ENCODE measurements at places on chromosomes 12 and 14.

- DNase-seq = no peak
Measured at GRCh38 chr14:54715811-54716210, 148.9 kb downstream of the SAMD4A start.

- DNase-seq = peak; percentile 63
Measured at GRCh38 chr12:91250273-91250665, 67.7 kb upstream of the DCN start.

GRCh38 chr12:28237423-28237822 lies 47.2 kb downstream of the CCDC91 start:
- DNase-seq = no peak

- no peak for DNase-seq
Measured at GRCh38 chr12:24228371-24228770, 278.9 kb upstream of the SOX5 start.

- DNase-seq = peak; percentile 47
Measured at GRCh38 chr14:51676549-51676948, 24.8 kb downstream of the FRMD6 start.

DNA sequence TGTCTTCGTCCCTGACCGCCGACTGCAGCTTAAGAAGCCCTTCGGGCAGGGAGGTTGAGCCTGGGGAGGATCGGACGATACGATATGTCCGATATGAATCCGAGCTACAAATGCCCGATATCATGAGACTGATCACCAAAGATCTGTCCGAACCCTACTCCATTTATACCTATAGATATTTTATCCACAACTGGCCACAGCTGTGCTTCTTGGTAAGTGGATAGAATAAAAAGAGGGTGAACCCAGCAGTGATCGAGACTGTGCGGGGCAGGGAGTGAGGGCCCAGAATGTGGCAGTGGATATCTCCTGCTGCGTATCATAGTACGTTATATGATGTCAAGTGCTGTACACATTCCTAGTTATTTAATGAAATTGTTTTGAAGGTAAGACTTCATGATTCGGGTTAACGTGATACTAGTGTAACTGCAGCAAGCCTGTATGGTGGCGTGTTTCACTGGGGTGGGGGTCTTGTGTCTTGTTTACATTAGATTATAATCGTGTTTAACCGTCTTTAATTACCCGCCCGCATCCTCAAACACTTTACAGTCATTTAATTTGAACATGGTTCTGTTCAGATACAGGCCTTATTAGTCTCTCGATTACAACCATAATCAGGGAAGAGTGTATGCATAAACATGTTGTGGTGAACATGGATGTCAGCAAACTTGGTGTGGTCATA lies 1.3 kb downstream of the NAA30 start:
- peak; percentile 13 for DNase-seq

DNA sequence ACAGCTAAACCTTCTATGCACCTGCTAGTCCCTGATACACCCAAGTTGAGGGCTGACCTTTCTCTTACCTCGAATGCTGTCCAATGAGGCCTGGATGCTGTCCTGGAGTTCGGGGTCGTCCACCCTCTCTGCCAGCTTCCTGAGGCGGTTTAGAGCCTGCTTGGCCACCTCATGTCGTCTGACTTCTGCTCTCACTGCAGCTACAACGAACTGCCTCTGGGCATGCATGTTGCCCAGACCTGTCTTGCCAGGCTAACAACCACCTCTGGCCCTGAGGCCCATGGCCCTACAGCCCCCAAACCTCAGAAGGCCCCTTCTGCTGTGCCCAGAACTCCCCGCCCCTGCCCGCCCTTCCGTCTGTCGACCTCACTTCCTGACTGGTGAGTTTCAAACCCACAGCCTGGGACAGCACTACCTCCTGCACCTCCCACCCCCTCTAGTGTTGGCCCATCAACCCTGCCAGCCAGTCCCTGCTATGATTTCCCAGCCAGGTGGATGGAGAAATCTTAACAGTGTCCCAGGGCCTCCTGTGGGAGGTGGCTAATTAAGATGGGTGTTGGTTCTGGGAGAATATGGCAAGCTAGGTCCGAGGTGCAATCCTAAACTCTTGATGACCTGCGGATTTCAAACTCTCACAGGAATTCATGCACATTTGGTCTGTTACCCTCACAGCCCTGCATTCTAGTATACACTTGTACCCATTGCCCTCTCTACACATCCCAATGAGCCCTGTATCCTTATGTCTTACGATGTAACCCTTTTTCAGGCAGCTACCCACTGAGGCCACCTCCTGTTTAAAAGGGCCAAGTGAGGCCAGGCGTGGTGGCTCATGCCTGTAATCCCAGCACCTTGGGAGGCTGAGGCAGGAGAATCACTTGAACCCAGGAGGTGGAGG lies 2.7 kb upstream of the TSPAN31 start:
- no peak for DNase-seq

DNA sequence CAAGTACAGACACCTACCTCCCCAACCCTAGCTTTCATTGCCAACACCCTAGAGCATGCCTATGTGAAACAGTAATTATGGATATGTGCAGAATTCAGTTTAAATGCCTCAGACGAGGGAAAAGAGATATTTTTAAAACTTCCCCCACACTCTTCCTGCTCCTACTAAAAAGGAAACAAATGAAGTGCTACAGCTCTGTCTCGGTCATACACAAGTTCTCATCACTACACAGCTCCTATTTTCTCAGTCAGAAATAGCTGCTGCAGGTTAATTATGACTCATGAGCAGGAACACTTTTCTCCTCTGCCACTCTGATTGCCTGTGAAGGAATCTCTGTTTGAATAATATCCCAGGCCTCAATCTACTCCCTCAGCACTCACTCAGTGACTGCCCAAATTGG lies 703.6 kb upstream of the FLRT2 start:
- no peak for DNase-seq

DNA sequence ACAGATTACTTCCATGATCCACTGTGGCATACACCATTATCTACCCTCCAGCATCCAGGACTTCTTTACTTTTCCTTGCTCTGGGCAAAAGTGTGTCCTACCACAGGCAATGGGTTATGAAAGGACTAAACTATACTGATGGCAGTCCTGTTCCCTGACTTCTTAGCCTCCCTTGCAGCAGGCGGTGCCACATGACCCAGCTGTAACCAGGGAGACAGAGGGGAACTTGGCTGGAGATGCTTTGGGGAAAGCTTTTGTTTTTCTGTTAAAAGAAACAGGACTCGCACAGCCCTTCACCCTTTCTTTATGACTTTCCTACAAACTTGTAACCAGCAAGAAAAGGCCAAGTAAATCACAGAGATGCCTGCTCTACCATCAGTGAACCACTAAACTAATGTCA lies 394.4 kb downstream of the PCNX1 start:
- DNase-seq = no peak

DNA sequence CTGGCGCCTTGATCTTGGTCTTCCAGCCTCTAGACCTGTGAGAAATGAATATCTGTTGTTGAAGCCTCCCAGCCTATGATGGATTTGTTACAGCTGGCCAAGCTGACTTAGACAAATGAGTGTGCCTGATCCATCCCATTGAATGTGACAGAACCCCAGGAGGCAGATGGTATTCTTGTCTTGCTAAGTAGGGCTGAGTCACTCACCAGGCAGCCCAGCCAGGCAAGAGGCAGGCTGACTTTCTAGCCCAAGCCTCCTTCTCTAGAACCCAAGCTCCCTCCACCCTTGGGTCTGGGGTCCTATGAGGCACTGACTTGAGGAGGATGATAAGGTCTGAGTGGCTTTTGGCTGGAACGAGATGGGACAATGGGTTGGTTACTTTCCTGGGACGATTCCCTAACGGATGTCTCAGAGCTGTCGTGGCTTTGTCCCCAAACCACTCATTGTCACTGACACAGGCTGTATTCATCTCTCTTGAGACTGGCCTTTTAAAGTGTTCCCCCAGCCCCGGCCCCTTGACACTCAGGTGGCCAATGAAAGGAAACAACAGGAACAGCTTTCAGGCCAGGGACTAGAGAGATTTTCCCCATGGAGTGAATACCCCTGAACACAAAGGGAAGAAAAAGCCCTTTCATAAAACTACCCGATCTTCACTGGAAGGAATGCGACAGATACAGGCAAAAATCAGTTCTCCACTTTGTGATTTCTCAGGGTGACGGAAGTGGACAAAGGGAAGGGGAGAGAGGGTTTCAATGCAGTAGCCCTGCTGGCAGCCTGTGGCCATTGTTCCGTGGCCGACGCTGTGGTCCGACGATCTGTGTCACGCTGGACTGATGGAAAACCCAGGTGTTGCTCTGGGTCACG lies 264.2 kb downstream of the AACS start:
- DNase-seq = no peak

DNA sequence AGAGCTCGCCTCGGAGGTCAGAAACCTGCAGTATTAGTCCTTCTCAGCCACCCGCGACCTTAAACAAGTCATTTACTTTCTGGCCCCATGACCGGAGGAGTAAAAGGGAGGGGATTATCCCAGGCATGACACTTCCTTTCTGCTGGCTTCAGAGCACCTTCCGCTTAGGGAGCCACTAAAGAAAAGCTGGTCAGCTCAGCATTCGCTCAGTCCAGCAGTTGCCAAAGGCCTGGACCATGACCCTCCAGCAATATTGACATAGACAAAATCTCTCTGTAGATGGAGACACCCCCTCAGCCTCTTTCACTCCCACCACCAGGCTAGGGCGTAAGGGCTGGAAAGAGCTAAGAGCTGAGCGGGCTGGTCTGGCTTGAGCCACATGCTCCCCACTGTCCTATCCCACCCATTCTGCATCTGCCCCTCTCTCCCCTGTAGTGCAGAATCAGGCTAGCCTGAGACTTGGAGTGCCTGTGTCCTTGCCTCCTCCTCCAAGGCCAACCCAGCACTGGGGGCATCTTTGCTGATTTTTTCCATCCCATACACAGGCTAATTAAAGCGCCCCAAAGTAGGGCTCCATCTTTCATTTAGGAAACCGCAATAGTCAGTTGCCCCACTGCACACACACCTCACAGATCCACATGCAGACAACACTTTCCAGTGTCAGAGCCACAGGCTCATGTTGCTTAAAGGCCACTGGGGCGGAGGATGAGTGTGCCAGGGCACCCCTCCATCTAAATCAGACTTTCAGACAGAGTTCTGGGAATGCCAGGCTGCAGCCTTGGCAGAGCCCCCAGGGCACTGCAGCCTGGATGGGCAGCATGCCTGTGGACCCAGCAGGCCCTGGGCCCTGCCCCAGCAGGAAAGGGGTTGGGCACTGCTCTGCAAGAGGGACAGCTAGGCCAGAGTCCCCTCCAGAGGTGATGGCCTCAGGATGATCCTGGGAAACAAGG lies 4.0 kb upstream of the CPNE6 start:
- DNase-seq = no peak

GRCh38 chr12:99267038-99267437 lies 380.5 kb upstream of the GARIN6 start:
- DNase-seq = no peak

DNA sequence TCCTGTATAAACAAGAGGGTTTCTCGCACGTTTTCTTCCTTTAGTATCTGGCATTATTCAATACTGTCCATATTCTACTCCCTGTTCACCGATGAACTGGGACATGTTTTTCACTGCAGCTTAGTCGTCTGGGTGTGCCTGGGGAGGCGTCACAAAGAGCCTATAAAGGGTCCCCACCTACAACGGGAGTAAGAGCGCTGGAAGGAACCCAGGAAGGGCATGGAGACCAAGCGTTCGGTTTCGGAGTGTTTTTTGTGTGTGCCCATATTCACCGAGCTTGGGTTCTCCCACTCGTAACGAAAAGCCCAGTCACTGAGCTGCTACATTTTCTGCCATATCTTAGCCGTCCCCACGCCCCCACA lies 592 bp upstream of the USP15 start:
- no peak for DNase-seq

DNA sequence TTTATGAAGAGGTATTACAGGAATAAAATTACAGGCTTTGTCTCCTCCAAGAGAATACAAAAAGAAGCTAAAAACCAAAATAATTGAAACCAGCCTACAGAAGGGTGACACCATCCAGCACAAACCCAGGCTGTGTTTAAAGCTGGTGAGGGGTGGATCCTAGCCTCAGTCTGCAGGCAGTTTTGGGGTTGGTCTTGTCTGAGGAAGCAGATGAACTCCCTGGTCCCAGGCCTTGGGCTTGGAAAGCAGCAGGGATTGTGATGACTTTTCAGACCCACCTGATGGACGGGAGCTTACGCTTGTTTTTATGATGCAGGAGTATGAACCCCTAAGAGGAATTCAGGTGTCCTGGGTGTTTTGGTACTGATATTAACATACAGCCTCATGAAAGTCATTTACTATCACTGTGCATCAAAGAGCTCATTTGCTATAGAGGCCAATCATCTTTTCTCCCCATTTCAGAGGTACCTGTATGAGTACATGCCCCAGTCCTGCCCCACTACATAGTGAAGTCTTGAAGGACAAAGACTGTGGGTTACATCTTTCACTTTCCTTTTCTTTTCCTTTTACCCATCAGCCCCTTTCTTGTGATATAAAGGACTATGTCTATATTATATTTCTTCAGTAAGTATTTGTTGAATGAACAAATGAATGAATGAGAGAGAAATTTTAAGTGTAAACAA lies 18.1 kb downstream of the PRICKLE1 start:
- no peak for DNase-seq

GRCh38 chr12:50985322-50985721 lies 33.0 kb downstream of the HIGD1C start:
- peak; percentile 78 for DNase-seq

DNA sequence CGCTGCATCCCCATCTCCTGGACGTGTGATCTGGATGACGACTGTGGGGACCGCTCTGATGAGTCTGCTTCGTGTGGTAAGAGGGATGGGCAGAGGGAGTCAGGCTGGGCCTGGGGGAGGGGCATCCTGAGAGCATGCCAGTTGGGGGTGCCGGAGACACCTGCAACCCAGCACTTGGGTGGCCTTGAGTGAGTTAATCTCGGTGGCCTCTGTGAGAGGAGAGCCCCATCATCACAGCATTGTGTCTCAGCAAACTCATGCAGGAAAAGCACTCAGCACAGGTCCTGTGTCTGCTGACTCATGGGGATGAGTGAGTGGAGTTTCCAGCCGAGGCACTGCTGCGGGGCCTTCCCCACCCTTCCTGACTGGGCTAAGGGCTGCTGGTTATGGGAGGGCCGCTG lies 19.6 kb upstream of the LRP1-AS start:
- peak; percentile 74 for DNase-seq

Measured in HCEC 1CT (cell line).